ENCODE measurements at places on chromosomes 5 and 9.

DNA sequence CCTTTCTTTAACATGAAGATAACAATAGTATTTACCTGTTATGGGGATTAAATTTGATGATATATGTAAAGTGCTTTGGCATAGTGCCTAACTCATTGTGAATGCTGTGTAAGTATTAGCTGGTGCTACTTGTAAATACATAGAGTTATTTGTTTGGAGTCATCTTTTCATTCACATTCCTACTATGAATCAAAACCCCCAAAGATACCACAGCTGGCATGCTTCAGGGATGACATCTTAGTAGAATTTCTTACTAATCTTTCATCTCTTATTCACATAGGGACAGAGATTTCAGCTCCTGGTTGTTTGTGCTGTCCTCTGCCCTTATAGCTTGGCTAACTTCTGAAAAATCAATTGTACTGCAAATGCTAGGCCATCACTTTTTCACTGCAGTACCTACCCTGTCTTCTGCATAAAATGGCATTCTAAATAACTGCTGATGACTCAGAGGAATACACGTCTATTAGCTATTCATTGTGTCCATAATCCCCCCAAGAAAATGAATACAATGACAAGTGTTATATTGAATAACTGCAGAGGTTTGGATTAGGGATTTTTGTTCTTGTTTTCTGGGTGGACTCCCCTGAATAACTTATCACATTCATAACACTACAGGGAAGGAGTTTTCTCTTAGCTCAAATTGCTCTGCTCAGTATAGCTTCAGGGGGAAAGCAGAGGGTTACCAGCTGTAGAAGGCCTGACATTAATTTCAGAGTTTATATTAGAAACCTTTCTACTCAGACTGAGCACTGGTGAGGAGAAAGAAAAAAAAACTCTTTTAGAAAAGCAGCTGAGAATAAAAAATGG lies 192.2 kb upstream of the C9orf72 start:
- no peak for DNase-seq

- DNase-seq, result no peak
These were observed 90.6 kb downstream of the ZFAND5 start for GRCh38 chr9:72274441-72274840.

GRCh38 chr5:157915638-157916037 lies 56.7 kb upstream of the CLINT1 start:
- DNase-seq, result no peak

GRCh38 chr5:82397741-82398320 lies 119.7 kb upstream of the RPS23 start:
- DNase-seq, result no peak

GRCh38 chr5:108136493-108136892 lies 245.4 kb downstream of the FBXL17 start:
- no peak for DNase-seq

Data from LoVo (cell line).